ENCODE measurements at places on chromosomes 6 and 20.

- no peak for DNase-seq
Observed at GRCh38 chr6:80161434-80161833, 55.0 kb downstream of the BCKDHB start.

DNA sequence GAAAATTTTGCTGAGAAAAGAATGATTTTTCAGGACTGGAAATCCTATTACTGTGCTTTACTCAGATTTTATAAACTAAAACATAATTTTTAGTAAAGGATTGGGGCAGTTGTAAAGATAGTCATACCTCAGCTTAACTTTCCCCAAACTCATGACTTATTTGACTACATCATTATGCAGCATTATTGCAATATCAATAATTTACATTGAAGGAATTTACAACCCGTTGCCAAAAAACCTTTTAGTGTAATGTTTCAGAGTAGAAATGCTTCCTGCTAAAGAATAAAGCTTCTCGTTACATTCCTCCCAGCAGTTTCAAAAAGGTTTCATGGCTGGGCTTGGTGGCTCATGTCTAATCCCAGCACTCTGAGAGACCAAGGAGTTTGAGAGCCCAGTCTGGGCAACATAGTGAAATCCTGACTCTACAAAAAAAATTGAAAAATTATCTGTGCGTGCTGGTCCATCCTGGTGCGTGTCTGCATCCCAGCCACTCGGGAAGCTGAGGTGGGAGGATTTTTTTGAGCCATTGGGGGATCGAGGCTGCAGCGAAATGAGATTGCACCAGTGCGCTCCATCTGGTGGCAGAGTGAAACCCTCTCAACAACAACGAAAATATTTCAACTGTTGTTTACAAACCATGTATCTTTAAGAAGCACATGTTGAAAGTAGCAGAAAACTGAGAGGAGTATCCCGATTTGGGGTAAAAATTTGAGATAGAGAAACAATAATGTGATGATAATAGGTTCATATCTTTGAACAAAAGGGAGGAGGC lies 4.4 kb downstream of the AMD1 start:
- no peak for DNase-seq

DNA sequence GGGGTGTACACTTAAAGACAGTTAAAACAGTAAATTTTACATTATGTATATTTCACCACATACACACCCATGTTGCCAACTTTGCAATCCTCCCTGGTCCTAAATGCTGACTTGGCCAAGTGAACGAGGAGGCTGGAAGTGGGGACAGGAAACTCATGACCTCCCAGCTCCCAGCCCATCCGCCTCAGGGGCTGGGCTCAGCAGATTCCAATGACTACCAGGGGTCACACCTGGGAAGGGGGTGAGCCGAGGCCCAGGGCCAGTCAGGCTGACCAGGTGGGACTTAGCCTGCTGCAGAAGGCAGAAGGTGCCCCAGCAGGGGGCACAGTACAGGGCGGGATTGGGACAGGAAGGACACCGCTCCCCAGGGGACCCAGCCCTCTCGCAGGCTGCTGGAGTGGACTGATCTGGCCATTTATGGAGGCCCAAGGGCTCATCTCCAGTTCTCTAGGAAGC lies 2.4 kb downstream of the SIGLEC1 start:
- no peak for DNase-seq

DNA sequence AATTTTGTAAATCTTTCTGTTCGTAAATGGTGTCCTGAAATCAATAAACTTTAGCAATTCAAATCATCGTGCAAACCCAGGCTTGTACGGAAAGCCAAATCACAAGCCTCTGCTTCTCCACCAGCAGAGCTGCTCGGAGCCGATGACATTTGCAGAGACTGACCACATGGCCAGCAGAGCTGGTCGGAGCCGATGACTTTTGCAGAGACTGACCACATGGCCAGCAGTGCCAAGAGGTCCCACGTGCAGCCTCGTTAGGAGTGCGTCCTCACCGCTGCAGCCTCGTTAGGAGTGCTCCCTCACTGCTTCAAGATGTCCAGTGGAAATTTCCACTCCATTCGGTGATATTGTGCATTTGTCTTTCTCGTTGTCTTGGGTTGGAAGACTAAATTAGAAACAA lies 28.5 kb downstream of the SMOC2 start:
- no peak for DNase-seq

GRCh38 chr6:126118936-126119335 lies 132.6 kb downstream of the TRMT11 start:
- no peak for DNase-seq

- no peak for DNase-seq
Observed at GRCh38 chr6:79718509-79719247, 87.5 kb downstream of the SH3BGRL2 start.

DNA sequence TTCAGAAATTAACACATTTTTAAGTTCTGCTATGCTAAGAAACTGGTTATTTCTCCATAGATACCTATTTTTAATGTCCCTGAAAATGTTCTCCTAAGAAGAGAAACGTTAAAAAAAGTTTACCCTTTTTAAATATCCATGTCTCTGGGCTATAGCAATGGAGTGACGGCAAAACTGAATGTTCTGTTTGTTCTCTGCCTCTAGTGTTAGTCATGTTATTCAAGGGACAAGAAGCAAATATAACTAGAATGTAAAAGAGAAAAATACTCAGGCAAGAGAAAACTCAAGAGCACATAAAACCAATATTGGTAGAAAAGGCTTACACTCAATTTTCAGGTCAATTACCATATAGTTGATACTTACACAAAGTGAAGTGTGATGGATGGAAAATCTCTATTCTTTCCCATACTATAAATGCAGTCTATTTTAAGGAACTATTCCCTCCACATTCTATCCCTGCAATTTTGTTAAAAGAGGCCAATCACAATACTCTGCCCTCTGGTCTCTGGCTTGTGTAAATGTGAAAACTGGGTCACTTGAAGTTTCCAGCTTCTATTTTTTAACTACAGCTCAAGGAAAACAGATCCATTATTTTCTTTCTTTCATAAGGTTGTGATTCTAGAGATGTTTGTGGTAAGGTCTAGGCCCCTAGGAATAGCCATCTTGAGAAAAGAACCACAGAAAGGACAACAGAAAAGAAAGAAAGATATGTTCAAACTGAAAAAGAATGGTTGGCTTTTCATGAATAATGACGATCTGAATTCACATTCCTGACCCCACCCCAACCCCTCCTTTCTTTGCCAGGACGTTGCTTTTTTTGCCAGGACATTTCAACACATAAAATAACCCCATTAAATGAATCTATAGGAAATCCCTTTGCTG lies 200.3 kb upstream of the FAM83B start:
- DNase-seq = no peak

GRCh38 chr20:60868316-60868891 lies 383.7 kb upstream of the CDH4 start:
- no peak for DNase-seq

GRCh38 chr6:170013815-170014214 lies 262.4 kb downstream of the ERMARD start:
- DNase-seq = no peak

DNA sequence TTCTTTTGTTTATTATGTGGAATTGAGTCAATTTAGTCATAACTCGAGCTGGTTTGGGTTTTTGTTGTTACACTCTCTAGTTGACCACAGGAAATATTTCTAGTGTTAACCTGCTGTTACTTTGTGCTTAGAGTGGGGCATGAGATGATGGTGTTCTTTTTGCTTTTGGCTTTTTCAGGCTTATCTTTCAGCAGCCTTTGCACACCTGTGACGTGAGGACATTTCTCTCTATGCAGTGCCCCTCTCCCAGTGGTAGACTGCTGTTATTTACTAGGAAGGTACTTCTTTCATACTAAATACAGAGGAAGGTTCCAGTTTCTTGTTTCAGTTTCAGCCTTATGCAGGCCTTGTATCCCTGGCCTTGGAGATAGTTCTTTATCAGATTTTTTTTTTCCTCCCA lies 766.8 kb upstream of the MAN1A1 start:
- DNase-seq = no peak

DNA sequence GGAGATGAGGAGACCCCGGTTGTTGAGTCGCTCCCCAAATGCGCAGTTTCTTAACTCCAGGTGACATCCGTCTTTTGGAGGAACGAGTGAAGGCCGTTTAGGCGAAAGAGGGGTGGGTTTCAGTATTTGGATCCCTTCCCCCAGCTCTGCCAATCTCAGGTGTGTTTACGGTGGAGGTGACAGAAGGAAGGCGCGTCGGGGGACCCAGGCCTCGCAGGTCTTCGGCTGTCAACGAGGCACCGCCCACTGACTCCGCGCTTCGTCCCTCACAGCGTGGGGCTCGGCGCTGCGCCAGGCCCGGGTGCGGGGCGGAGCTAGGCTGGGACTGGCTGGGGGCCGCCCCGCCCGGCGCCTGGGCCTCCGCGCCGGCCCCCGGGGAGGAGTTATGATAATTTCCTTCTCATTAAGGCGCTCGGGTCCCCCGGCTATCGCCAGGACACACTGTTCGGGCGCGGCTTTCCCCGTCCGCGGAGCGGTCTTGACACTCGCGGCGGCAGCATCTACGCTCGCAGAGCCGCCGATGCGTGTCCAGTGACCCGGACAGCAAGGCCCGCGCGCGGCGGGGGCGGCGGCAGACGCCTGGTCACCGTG lies at the start of gene TFAP2C:
TSS of gene TFAP2C (plus strand) at position 434 of the 591 bp plus-strand sequence. CDS start 239 bp downstream, outside the sequence.
- peak; percentile 33 for DNase-seq

GRCh38 chr20:17648791-17649730 lies 33.0 kb downstream of the RRBP1 start:
- DNase-seq = no peak

GRCh38 chr20:62887860-62888239 lies 26.2 kb upstream of the TCFL5 start:
- no peak for DNase-seq

- DNase-seq = no peak
Observed at GRCh38 chr6:125220712-125221111, 67.1 kb downstream of the TPD52L1 start.

DNA sequence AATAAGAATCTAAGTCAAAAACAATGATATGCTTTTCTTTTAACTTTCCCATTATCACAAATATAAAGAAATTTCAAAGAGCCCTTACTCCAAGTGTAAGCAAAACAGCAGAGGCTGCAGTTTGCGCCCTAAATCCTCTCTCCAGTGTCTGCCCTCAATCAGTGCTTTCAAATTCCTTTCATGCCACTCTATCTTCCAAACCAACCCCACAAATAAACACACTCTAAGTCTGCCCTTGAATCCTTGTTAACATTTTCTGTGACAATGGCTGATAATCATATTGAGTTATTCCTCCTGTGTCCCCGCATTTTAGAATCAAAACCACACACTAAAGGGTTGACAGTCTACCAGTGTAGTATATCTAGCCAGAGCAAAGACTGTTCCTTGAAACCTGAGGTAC lies 317.9 kb upstream of the MARCKS start:
- DNase-seq = no peak

GRCh38 chr6:97053643-97054411 lies 129.3 kb downstream of the KLHL32 start:
- DNase-seq = no peak

GRCh38 chr6:20444786-20445271 lies 43.1 kb downstream of the E2F3 start:
- DNase-seq = no peak

DNA sequence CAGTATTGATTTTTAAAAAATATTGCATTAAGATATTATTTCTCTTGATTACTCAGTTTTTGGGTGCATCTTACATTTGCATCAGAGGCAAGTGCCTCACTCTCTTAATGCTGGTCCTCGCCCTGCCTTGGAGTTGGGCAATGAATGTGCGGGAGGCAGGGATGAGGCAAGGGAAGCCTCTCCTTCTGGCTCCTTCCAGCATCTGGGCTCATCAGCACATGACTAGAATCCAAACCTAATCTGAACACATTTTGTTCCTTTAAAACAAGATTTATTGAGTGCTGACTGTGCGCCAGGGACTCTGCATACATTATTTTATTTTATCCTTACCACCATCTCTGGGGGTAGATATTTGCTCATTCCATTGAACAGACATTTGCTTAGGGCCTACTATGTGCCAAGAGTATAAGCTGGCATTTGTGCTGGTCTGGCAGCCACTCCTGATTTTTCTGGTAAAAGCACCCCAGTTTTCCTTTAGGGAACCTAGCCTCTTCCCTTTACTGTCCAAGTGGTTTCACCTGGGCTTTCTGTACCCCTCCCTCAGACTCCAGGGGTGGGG lies 71.9 kb upstream of the ZNFX1 start:
- no peak for DNase-seq

GRCh38 chr6:169807229-169807628 lies 55.8 kb downstream of the ERMARD start:
- DNase-seq = no peak

DNA sequence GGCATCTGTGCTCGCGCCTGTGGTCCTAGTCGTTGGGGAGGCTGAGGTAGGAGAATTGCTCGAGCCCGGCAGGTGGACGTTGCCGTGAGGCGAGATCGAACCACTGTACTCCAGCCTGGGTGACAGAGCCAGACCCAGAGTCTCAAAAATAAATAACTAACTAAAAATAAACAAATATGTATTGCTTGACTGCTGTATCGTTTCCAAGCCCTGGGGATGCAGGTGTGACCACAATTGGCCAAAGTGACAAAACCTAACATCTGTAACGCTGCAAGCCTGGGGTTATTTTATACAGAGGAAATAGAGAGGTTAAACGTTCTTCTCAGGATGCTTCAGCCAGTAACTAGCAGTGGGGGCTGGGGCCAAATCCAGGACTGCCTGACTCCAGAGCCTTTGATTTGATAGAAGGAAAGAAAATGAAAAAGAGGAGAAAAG lies 1.9 kb upstream of the SRSF3 start:
- peak; percentile 32 for DNase-seq

- DNase-seq = no peak
Observed at GRCh38 chr20:2907519-2907918, 34.2 kb downstream of the PTPRA start.

DNA sequence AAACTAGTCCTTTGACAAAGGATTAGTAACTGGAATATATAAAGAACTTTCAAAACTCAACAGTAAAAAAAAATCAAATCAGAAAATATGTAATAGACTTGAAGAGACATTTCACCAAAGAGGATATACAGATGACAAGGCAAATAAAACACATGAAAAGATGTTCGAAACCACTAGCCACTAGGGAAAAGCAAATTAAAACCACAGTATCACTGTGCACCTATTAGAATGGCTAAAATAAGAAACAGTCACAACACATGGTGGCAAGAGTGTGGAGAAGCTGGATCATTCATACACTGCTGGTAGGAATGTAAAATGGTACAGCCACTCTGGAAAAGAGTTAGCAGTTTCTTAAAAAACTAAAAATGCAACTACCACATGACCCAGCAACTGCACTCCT lies 14.9 kb downstream of the ZBTB2 start:
- no peak for DNase-seq

GRCh38 chr20:8320306-8320705 lies 188.2 kb downstream of the PLCB1 start:
- no peak for DNase-seq

GRCh38 chr20:21613512-21613911 lies 92.0 kb upstream of the PAX1 start:
- no peak for DNase-seq

GRCh38 chr20:11499101-11499634 lies 418.5 kb upstream of the BTBD3 start:
- DNase-seq = no peak

GRCh38 chr20:18545566-18545965 lies 21.7 kb upstream of the SMIM26 start:
- DNase-seq = no peak

- no peak for DNase-seq
Observed at GRCh38 chr6:33929575-33930288, 125.9 kb upstream of the MLN start.

GRCh38 chr20:50386641-50386960 lies 123.6 kb upstream of the PTPN1 start:
- DNase-seq = no peak

- no peak for DNase-seq
Observed at GRCh38 chr6:115540077-115540869, 520.4 kb downstream of the FRK start.

- no peak for DNase-seq
Observed at GRCh38 chr20:49969946-49970345, 12.8 kb upstream of the SNAI1 start.

- DNase-seq = no peak
Observed at GRCh38 chr6:52390361-52390727, 28.4 kb downstream of the PAQR8 start.

Data from GM12891 (cell line).